ENCODE measurements at places on chromosomes 3 and 15. TPM values are rescaled to one million over a fixed set of nuclear protein-coding genes. Genes with fewer than 3 reads are reported as not detected.

GRCh38 chr3:129016356-129016719 is 15.2 kb downstream of the EFCC1 start:
- H3K36me3 ChIP-seq = no peaks in the 10 kb centered on the region
- H3K27me3 ChIP-seq = no peaks in the 10 kb centered on the region
- no peak overlapping the region for H3K27ac ChIP-seq

DNA sequence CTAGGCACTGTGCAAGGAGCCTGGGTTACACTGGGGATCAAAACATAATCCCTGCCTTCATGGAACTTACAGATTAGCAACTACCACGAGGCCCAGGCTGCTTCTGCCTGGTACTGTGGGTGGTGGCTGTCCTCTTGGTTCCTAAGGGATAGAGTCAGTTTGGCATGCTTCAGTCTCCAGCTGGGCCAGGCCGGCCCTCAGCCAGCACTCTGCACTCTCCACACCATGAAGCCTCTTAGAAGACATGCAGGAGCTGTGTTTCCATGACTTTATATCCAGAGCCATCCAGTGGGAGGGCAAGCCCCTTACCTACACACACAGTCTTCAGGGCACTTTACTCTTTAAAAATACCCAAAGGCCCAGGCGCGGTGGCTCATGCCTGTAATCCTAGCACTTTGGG is 54.4 kb downstream of the ATP1B3 start:
- H3K4me3 ChIP-seq = no peak overlapping the region
- no peaks in the 10 kb centered on the region for H3K36me3 ChIP-seq
- no peak for DNase-seq

Gene MINDY2
- 9.3 TPM for total RNA-seq

Gene LIPH
- total RNA-seq = 0.35 TPM

Gene C3orf18
- 33.9 TPM for total RNA-seq

Gene CEP19
- total RNA-seq = 3.2 TPM

DNA sequence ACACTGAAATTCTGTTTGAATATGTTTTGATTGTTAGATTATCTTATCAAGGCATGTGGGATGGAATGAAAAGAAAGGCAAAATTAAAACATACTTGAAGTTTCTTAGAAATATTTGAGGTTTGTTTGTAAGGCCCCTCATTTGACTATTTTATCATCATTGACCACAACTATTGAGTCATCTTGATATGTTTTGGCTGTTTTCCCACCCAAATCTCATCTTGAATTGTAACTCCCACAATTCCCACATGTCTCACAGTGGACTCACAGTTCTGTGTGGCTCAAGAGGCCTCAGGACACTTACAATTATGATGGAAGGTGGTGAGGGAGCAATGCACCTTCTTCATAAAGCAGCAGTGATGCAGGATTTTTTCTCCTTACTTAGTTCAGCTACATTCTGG is 917.1 kb downstream of the PLOD2 start:
- H3K36me3 ChIP-seq = no peaks in the 10 kb centered on the region
- H3K4me3 ChIP-seq = no peak overlapping the region
- no peaks in the 10 kb centered on the region for H3K4me1 ChIP-seq
- H3K27ac ChIP-seq = peak overlapping the region; percentile 5

Gene CAPN3
- total RNA-seq = 0.40 TPM

- H3K36me3 ChIP-seq = no peaks in the 10 kb centered on the region
- H3K4me3 ChIP-seq = no peak overlapping the region
- H3K27me3 ChIP-seq = peaks cover 11% of the 10 kb centered on the region
- no peak for DNase-seq
Observed at GRCh38 chr3:192258721-192259120, 468.6 kb downstream of the FGF12 start.

GRCh38 chr3:183824761-183825455 is 469 bp downstream of the MAP6D1 start:
- H3K4me3 ChIP-seq = peak overlapping the region; percentile 92
- no peak overlapping the region for H3K27ac ChIP-seq
- DNase-seq = peak; percentile 25

GRCh38 chr3:160132226-160132625 is 93.0 kb upstream of the C3orf80 start:
- H3K27me3 ChIP-seq = no peaks in the 10 kb centered on the region
- no peaks in the 10 kb centered on the region for H3K36me3 ChIP-seq
- peaks cover 24% of the 10 kb centered on the region for H3K4me1 ChIP-seq

DNA sequence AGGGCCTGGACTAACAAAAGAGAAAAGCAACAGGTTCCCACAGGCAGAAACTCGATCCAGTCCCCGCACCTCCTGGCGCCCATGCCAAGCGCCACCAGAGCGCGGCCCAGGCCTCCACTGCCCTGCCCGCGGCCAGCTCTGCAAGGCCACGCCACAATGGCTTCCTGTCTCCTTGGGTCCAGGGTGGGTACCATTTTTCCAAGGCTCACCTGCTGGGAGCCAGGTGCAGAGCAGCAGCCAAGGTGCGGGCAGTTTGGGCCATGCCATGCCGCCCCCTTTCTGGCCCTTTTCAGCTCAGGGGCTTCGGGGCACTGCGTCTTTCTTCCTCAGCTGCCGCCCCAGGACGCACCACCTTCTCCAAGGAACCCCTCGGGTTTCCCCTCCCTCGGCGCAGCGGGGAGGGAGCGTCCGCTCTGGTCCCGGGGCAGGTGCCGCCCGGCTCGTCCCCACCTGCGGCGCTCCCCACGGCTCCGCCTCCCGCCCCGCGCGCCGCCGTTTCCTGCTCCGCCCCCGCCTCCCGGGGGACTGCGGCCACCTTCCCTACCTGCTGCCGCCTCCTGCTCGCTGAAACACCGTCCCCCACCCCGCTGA is at the start of gene ILDR1:
Gene ILDR1 (minus strand): TSS at position 437 of the 591 bp plus-strand sequence. CDS start 170 bp downstream, at position 267.
- H3K36me3 ChIP-seq = no peaks in the 10 kb centered on the region
- peak; percentile 79 for DNase-seq
- peaks cover 7% of the 10 kb centered on the region for H3K4me1 ChIP-seq
- no peak within 1 kb of the TSS for H3K27ac ChIP-seq

- no peak for DNase-seq
- H3K27me3 ChIP-seq = no peaks in the 10 kb centered on the region
- H3K4me1 ChIP-seq = no peaks in the 10 kb centered on the region
- H3K36me3 ChIP-seq = no peaks in the 10 kb centered on the region
- H3K4me3 ChIP-seq = no peak overlapping the region
Observed at GRCh38 chr3:20503394-20504082, 317.5 kb upstream of the SGO1 start.

Gene IQCH
- 2.1 TPM for total RNA-seq

Gene UCN2
- 0.81 TPM for total RNA-seq

- H3K4me1 ChIP-seq = peaks cover 9% of the 10 kb centered on the region
- DNase-seq = peak; percentile 87
- H3K27me3 ChIP-seq = no peaks in the 10 kb centered on the region
- H3K36me3 ChIP-seq = no peaks in the 10 kb centered on the region
- no peak overlapping the region for H3K4me3 ChIP-seq
Observed at GRCh38 chr15:68252925-68253534, 23.5 kb upstream of the CLN6 start.

Gene GOLGA6C
- not detected for total RNA-seq

GRCh38 chr15:66508293-66508883 is 3.3 kb downstream of the ZWILCH start:
- peaks cover 9% of the 10 kb centered on the region for H3K36me3 ChIP-seq
- DNase-seq = no peak
- H3K4me1 ChIP-seq = no peaks in the 10 kb centered on the region
- H3K27me3 ChIP-seq = no peaks in the 10 kb centered on the region

DNA sequence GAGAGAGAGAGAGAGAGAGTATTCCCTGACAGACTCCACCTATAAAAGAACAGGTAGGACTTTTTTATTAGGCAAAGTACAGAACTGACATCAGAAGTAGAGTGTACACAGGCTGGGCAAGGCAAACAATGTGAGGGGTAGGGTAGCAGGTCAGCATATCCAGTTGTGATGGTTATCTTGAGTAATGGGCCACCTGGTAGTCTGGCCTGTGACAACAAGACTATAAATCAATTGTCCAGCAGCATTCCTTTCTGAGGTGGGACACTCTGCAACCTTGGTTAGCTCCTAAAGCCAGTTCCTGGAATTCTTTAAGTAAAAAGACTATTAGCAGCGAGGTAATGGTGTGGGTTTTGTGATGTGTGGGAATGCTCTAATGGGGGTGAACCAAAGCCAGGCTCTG is 14.9 kb upstream of the TMCC1 start:
- H3K27ac ChIP-seq = peak overlapping the region; percentile 75
- peaks cover 6% of the 10 kb centered on the region for H3K4me1 ChIP-seq
- peaks cover 2% of the 10 kb centered on the region for H3K36me3 ChIP-seq
- H3K27me3 ChIP-seq = no peaks in the 10 kb centered on the region
- no peak overlapping the region for H3K4me3 ChIP-seq

GRCh38 chr15:79769069-79769481 is 127.7 kb downstream of the MTHFS start:
- H3K27me3 ChIP-seq = peaks cover 40% of the 10 kb centered on the region
- peaks cover 6% of the 10 kb centered on the region for H3K4me1 ChIP-seq
- no peaks in the 10 kb centered on the region for H3K36me3 ChIP-seq
- no peak overlapping the region for H3K27ac ChIP-seq
- DNase-seq = peak; percentile 71

GRCh38 chr15:38623744-38624143 is 59.1 kb upstream of the RASGRP1 start:
- H3K4me1 ChIP-seq = no peaks in the 10 kb centered on the region
- DNase-seq = no peak
- H3K27me3 ChIP-seq = peaks cover 66% of the 10 kb centered on the region
- no peaks in the 10 kb centered on the region for H3K36me3 ChIP-seq

Gene PCLAF
- 34.7 TPM for total RNA-seq

DNA sequence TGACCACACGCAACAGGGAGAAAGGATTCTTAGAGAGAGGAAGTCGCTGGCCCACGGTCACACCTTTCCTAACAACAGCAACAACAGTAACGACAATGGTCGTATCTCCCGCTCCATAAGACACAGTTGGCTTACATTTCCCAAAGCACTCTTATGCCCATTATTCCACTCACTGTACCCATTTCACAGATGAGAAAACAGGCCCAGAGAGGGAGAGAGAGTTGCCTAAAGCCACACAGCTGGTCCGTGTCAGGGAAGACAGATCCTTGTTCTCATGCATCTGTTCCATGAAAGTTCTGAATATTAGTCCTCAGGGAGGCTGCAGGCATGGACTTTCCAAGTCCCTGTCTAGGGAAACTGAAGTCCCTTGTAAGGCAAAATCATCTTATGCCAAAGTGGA is 42.0 kb upstream of the ATP2B2 start:
- peaks cover 9% of the 10 kb centered on the region for H3K27me3 ChIP-seq
- no peaks in the 10 kb centered on the region for H3K36me3 ChIP-seq
- no peak overlapping the region for H3K4me3 ChIP-seq
- no peak overlapping the region for H3K27ac ChIP-seq
- peaks cover 19% of the 10 kb centered on the region for H3K4me1 ChIP-seq

Gene MUC13
- 0.04 TPM for total RNA-seq

Measured in PC-3 (cell line).